ENCODE measurements at places on chromosomes 5 and 9. TPM values are rescaled to one million over a fixed set of nuclear protein-coding genes. Genes with fewer than 3 reads are reported as not detected.

SH3PXD2B gene
- 46.2 TPM for total RNA-seq

RFESD gene
- total RNA-seq: 3.7 TPM

- no peak for DNase-seq
These were observed 24.4 kb upstream of the VDAC1 start for GRCh38 chr5:134029156-134029555.

DNA sequence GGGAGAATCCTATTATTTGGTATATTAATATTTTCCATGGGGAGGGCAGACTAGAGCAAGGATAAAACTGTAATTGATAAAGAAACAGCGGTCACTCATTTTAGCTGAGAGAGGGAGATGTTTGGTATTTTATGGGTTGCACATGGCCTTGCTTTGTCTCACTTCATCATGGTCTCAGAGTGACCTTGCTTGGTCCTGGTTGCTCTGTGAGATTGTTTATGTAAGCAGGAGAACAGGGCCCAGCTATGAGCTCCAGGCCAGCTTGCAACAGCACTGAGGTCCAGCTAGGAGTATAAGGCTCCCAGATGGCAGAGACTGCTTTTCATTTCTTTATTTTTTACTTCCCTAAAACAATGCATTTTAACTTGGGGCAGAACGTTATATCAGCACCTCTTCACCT, 50.7 kb downstream of the ZNF622 start:
- no peak for DNase-seq

DNA sequence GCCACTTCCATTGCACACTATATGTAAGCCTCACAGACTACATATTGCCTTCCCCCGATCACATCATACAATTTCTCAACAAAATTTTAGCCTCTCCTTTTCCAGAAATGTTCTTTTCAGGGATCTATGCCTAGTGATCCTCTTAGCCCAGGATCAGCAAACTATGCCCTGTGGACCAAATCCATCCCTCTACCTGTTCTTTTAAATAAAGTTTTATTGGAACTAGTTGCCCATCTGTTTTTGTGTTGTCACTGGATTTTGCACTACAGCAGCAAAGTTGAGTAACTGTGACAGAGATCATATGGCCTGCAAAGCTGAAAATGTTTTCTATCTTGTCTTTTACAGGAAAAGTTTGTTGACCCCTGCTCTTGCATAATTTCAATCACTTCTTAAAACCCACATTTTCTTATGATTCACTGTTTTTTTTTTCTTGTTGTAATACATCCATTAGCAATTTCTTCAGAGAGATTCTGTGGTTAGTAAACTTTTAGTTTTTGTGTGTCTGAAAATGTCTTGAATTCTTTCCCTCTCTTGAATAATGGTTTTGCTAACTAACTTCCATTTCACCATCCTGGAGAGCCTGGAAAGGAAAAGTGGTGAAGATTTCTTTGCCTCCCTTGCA, 7.1 kb downstream of the TXNDC8 start:
- DNase-seq: no peak

DNA sequence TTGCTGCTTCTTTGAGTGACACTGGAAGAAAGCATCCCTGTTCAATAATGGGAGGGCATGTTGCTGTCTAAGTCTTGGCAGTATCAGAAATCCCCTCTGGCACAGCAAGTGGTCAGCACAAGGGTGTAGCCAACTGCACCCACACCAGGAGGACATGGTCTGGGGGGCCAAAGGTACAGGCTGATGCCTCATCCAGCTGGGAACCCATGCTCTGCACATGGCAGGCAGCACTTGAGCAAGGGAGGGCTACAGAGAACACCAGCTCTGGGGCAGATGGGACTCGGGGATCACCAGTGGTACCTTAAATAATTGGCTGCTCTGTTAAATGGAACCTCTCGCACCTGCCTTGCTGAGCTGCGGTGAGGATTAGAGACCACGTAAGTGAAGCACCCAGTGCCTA, 265.2 kb downstream of the SYK start:
- no peak for DNase-seq

GRCh38 chr5:41843456-41844370, 26.5 kb downstream of the OXCT1 start:
- no peak for DNase-seq

DNA sequence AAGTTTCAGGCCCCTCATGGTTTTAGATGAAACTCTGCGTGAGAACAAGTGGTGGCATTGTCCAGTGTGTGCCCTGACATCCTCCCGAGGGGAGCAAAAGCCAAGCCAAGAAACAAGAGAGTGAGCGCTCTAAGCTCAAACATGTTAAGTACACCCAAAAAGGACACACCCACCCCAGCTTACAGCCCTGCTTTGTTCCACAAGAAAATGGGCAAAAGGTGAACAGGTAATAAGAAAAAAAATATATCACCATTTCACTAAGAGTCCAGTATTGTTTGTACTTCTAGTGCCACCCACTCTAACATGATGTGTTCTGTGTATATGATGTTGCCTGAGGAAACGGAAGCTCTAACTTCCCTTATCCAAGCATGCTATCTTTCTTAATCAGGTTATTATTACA, 278.2 kb downstream of the SLIT3 start:
- no peak for DNase-seq

GRCh38 chr9:135069558-135070197, 17.8 kb upstream of the OLFM1 start:
- no peak for DNase-seq

DNA sequence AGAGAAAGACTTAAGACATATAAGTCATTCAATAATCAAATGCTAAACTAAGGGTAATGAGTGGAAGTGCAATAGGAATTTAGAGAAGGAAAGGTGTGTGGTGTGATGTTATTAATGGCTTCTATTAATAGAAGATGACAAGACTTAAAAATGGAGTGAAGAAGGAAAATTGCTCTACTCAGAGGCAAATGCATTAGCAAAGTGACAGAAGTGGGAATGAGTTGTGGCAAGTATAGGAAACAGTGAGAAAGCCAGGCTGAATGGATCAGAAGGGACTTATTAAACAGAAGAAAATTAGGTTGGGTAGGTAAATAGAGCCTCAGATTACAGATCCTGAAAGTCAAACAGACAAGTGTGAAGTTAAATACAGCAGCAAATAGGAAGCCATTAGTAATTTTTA, 5.7 kb downstream of the SKIC3 start:
- no peak for DNase-seq

DNA sequence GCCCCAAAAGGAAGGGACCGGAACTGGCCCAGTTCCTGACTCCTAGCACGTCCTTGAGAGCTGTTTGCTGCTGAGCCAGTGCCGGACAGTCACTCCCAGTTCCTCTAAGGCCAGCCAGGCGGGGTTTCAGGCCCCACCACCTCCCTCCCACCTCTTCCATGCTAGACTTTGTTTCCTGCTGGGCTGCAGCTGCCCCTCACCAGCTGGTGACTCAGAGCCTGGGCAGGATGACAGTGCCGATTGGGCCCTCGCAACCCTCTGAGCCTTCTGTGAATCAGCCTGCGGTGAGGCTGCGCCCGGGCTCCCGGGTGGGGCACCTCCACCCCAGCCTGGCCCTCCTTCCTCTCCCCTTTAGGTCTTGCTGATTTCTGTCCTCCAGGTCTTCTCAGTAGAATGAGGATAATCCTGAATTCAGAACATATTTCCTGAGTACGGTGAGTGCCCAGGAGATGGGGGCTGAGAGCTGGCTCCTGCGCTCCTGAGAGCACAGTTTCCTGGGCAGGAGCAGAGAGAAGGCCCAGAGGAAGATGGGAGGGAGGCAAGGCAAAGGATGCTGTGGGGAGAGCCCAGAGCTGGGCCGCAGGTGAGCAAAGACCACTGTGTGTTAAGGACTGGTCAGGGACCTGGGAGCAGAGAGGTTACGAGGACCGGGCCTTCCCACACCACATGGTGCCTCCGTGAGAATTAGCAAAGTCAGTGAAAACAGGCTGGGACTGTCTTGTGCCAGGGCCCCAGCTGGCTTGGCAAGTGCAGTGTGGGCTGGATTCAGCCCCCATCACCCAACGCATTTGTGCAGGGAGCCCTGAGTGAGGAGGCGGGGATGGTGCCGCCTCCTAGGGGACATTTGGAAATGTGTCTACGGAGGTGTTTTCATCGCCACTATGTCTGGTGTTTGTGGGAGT, 32.9 kb upstream of the STXBP1 start:
- DNase-seq: peak; percentile 95

- no peak for DNase-seq
These were observed 286.1 kb downstream of the IRX2 start for GRCh38 chr5:2465383-2465782.

PDCD1LG2 gene
- total RNA-seq: 6.3 TPM

AMBP gene
- 0.67 TPM for total RNA-seq
